ENCODE measurements at places on chromosomes 2 and 18.

GRCh38 chr18:13337369-13337768 is 118.8 kb downstream of the LDLRAD4 start:
- DNase-seq, result no peak

- DNase-seq, result no peak
Measured at GRCh38 chr2:48098539-48098938, 192.2 kb upstream of the FBXO11 start.

GRCh38 chr2:56133441-56133840 is 50.3 kb upstream of the CCDC85A start:
- DNase-seq, result no peak

DNA sequence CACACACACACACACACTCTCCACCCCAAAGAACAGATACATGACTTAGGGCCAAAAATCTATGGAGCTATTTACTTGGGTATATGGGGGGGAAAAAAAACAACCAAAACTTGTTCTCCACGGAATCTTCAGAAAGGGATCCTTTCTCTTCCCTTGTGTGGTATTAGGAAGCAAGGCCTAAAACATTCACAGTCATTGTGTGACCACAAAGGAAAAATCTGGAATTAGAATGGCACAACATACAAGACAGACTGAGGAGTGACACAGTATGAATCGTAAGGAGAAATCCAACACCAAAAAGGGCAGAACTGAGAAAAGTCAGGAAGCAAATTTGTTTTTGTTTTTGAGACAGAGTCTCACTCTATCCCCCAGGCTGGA is 70.3 kb downstream of the ASXL2 start:
- DNase-seq, result peak; percentile 18

- DNase-seq, result peak; percentile 63
Measured at GRCh38 chr2:56681659-56682396, 498.0 kb downstream of the CCDC85A start.

- no peak for DNase-seq
Measured at GRCh38 chr2:233663911-233664310, 7.8 kb upstream of the UGT1A9 start.

- no peak for DNase-seq
Measured at GRCh38 chr2:222747526-222748160, 76.2 kb downstream of the MOGAT1 start.

DNA sequence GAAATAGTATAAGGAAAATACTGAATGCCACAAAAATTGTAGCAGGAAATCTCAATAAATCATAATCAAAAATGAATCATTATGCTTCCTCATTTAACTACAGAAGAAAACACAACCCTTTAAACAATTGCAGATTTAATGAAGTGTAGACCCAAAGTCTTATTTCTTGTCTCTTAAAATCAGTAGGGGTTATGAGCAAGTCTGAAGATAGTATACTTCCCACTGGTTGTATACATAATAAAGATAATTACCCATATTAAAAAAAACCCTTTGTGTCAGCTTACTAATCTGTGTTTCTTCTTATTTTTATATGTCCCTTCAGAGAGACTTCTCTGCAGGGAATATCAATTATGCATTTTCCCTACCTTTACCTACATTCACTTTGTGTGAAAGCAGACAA is 504.7 kb downstream of the ERBB4 start:
- no peak for DNase-seq
